ENCODE measurements at places on chromosomes 5 and 9.

DNA sequence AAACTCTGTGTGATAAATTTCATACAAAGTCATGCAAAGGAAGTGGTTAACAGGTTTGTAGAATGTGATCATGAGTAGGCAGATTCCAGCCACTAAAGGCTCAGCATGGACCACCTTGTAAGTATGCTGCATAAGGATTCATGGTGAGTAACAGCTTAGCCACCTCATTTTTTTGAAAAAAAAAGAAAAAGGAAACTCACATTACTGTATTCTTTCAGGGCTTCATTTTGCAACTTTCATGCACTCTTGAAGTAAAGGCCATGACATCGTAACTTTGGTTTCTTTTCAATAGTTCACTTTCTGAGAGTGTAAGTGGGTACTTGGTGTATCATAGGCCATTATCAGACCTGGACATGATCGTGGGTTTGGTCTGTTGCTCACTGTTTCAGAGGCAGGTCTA lies 175.1 kb downstream of the PCSK1 start:
- no peak for DNase-seq

DNA sequence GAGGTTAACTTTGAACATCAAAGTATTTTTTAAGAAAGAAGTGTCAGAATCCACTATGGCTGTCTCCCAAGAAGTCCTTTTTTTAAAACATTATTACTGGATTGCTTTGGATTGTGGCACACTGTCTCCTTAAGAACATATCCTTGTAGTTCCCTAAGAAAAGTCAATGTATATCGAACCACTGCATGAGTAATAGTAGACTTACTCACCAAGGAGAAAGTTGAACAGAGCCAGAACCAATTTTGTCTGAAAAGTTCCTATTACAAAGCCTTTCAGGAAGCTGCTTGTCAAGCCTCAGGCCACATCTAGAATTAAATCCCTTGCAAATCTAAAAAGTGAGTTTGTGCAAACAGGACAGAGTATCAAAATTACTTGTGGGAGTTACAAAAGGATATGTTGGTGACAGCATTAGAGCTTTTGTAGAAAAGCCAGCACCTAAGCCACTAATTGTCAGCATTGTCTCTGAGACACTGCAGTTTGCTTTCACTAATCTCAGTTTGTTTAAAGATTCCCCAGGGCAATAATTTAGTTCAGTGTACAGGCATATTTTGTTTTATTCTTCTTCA lies 195.4 kb downstream of the MPDZ start:
- DNase-seq: no peak

- DNase-seq: no peak
These were observed 26.6 kb downstream of the MYO10 start for GRCh38 chr5:16909464-16909863.

GRCh38 chr5:4245511-4245910 lies 649.9 kb downstream of the IRX1 start:
- no peak for DNase-seq

DNA sequence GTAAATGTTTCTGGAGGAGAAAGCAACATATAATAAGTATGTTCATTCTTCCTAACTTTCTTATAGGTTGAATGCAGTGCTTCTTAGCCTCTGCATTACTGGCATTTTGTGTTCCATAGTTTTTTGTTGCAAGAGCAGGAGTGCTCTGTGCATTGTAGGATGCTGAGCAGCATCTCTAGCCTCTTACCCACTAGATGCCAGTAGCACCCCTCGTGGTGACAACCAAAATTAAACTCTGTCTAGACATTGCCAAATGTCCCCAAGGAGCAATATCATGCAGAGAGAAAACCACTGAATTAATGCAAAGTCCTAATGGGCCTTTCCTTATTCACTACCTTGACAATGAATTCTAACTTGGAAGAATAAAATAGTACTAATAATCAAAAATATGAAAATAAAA lies 147.0 kb downstream of the GLIS3 start:
- DNase-seq: no peak

DNA sequence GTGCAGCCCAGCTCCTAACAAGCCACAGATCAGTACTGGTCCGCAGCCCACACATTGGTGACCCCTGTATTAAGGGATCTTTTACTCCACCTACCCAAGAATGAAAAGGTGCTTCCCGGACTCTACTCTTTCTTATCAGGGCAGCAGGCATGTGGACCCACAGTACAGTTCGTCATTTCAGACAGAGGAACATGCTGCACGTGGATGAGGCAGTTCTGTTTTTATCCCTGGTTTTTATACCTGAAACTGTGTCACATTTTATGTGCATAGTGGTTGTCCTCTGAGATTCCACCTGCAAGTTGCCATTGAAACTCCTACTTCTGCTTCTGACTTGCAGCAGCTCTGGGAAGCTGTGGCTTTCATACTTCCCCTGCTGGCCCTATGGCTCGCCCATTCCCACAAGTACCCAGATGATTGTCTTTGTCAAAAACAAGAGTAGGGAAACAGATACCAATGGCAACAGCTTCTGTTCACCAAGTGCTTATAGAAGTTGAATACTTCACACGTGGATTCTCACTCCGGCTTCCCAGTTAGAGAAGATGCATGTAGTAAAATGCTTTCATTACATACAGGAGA lies 208.0 kb downstream of the TRIO start:
- no peak for DNase-seq

- no peak for DNase-seq
These were observed 141.5 kb downstream of the TRPM3 start for GRCh38 chr9:70979966-70980365.

GRCh38 chr5:58410441-58410840 lies 49.4 kb downstream of the PLK2 start:
- DNase-seq: no peak
